Stimulated activated CD8-positive, alpha-beta memory T cell treated with anti-CD3 and anti-CD28 coated beads, Interleukin-4, amount 100 ng/mL, for 1 hour (primary cell): ENCODE measurements at places on chromosomes 7 and 10.

- no peak for DNase-seq
These were observed 293.3 kb upstream of the MKI67 start for GRCh38 chr10:128419466-128420019.

DNA sequence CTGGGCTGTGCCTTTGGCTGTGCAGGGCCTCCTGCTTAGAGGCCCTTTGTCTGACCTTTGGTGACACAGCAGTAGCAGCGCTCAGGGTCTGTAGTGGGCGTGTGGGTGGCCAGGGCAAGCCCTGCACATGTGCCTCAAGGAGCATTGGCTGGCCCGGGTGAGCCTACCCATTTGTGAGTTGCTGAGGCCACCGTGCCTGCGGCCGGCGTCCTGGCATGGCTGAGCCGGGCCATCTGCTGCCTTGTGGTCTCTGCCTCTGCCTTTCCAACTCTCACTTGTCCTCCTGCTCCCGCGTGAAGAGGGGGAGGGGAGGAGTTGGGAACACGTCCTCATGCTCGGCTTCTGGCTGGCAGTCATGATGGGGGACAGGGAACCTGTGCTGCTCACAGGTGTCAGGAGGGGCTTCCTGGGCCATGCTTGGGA is 9.2 kb upstream of the ORAI2 start:
- no peak for DNase-seq

- no peak for DNase-seq
These were observed 1095.9 kb upstream of the SORCS1 start for GRCh38 chr10:108260383-108260906.

GRCh38 chr10:96125142-96125515 is 5.0 kb upstream of the ZNF518A start:
- DNase-seq = no peak

GRCh38 chr10:49394933-49395740 is 752 bp downstream of the DRGX start:
- no peak for DNase-seq

DNA sequence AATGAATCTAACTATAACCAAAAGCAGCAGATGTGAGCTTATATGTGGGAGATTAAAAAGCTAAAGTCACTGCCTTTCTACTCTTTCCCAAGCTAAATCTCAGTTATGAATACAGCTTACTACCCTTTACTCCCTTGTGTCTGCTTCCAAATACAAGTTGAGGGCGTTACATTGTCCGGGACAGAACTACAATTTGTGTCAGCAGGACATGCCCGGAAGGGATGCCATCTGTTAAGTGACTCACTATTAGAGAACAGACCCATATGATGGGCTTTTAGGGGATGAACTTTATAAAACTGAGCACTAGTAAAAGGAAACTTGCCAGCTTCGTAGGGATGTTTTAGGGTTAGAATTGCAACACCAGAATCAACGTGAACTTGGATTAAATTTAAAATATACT is 299.7 kb upstream of the CSTF2T start:
- no peak for DNase-seq

GRCh38 chr7:137110091-137110509 is 233.4 kb downstream of the PTN start:
- DNase-seq = no peak

- DNase-seq = no peak
These were observed 100.3 kb downstream of the MCU start for GRCh38 chr10:72792288-72792687.

DNA sequence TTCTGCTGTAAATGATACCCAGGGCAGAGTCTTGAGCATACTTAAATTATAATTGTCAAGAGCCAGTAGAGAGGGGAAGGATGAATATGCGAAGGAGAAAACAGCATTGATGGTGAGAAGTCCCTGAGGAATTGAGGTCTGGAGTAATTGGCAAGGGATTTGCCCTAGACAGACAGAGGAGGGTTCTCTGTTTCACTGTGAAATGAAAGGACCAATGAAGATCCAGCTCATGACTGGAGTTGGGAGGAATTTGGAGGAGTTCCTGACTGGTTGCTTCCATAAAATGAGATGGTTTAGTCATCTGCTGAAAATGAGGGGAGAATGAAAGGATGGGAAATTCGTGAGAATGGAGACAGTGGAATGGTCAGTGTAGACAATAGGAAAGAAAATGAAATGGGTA is 6.8 kb downstream of the PRPF18 start:
- DNase-seq = no peak

GRCh38 chr7:70372768-70373515 is 759.0 kb upstream of the GALNT17 start:
- DNase-seq = no peak

- DNase-seq = no peak
These were observed 2.4 kb downstream of the PILRB start for GRCh38 chr7:100360135-100360854.

DNA sequence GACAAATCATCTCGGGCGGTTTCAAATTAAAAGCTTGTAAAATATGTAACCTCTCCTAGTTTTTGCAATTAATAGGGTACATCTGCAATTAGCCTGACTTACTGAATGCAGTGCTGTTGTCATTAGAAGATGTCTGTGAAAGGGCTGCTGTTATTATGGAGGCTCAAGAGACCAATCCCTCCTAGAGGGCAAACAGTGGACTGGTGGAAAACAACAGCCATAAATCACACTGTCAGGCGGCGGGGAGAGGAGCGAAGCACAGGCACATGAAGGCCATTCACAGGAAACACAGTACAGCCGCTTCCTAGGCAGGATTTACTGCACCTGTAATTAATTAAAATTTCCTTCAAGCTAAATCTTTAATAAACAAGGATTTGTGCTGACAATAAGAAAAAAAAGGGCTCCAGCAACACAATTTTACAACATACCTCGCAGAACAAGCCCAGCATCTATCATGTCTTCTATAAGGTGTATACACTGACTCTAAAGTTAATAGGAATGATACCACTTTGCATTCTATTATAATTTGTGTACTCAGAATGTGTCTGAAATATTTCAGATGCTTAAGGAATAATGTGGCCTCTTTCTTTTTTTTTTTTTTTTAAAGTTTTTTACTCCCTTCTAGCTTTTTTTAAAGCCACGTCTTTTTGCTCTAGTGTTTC is 50.7 kb downstream of the ERCC6 start:
- DNase-seq = no peak

- no peak for DNase-seq
These were observed 196.8 kb downstream of the SKAP2 start for GRCh38 chr7:26667514-26668133.

GRCh38 chr7:1510780-1511154 is 6.6 kb upstream of the INTS1 start:
- no peak for DNase-seq

GRCh38 chr7:121259826-121260225 is 69.0 kb upstream of the WNT16 start:
- DNase-seq = no peak

- DNase-seq = no peak
These were observed 25.7 kb downstream of the NDUFB2 start for GRCh38 chr7:140722254-140722653.

GRCh38 chr7:55065511-55066229 is 46.9 kb downstream of the EGFR start:
- no peak for DNase-seq

GRCh38 chr7:122018032-122018431 is 126.0 kb downstream of the AASS start:
- no peak for DNase-seq

DNA sequence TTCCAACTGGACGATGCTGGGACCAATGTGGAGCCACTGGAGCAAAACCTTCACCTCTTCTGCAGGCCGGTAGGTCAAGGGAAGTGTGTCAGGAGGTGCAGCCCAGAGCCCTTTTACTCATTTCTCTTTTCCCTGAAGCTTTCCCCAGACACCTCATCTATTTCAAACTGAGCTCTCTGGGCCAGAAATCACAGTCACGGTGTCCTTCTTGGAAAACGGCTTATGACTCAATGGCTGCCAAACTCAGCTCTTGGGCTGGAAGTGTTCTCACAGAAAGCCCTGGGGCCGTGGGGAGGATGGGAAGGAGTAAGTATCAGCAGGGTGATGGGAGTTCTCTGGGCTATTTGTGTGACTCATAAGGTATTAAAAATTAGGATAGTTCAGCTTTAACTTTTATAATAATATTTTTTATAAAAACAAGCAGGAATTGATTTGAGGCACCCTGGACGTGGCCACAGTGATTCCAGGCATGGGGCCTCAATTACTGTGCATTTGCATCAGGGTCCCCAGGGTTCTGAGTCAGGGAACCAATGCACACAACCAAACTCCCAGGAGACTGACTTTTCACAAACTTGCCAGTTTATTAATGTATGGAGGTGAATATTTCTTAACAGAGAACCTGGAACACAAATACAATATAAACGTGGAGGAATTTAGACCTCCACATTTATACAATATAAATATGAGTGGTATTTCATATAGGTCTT is 187.4 kb upstream of the TMEM72 start:
- DNase-seq = no peak

DNA sequence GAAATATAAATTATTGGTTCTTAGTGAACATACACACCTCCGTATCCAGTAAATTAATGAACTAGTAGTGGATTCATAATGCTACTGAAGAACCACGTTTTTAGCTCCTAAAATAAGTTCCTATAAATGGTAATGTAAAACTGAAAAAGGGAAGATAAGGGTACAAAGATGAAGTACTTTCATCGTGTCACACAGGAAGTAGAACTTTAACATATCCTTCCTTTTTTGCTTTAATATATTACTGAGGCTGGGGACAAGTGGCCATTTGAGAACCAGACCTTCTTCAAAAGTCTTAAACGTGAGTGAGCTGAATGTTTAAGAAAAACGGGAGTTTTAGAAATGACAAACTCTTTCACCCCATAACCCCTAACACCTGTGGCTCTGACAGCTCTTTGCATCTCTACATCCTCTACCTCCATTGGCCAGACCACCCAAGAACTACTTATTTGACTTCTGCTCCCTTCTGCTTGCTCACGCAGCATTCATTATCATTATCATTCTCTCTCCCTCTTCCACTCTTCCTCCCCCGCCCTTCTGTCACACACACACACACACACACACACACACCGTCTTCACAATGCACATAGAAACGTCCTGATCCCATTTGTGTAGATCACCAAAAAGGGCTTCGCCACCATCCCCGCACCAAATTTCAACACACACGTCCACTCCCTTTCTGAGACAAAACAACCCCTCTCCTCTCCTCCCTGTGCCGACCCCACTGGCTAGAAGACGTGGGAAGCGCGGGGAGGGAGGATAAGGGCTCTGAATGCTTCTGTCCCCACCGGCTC is 677 bp downstream of the SKAP2 start:
- no peak for DNase-seq

DNA sequence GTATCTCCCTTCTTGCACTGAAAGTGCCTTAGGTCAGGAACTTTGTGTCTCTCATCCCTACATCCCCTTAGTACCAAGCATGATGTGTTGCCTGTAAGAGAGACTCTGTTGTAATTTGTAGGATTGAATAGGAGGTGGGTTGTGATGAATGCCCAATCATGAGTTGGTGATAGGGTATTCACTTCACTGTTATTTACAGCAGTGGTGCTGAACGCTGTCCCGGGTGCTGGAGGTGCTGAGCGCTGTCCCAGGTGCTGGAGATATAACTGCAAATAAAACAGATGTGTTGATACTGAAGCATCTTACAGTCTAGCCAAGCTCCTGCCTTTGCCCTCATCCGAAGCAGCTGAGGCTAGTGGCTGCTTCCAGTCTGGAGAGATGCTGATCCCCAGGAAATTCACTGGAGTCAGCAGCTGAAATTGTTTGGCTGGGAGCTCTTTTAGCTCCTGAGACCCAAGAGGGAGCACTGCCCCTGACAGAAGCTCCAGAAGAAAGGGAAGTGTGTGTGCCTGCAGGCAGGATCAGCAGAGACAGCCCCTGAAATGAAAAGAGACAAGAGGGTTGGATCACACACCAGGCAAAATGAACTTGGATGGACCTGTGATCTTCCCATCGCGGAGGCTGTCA is 183.4 kb downstream of the SORCS3 start:
- no peak for DNase-seq

DNA sequence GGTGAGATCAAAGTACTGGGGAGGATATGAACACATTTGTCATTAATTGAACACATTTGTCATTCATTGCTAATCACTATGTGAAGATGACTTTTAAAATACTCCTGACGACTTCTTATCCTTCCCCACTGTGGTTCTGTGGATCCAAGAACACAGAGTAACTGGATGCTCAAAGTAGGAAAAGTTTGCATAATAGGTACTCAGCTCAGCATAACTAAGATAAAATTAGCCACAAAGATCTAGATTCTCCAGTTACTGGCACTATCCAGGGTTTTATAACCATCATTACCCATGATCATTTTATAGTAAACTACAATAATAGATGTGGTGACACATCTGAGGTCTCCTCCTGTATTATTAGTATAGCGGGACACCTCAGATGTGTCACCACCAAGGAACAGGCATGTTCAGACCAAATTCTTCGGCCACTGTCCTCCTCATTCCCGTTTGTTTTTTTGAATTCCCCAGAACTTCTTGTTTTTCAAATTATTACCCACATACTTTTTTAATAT is 163.6 kb upstream of the LRRTM3 start:
- no peak for DNase-seq

- DNase-seq = no peak
These were observed 853 bp downstream of the NKX6-2 start for GRCh38 chr10:132784866-132785722.

DNA sequence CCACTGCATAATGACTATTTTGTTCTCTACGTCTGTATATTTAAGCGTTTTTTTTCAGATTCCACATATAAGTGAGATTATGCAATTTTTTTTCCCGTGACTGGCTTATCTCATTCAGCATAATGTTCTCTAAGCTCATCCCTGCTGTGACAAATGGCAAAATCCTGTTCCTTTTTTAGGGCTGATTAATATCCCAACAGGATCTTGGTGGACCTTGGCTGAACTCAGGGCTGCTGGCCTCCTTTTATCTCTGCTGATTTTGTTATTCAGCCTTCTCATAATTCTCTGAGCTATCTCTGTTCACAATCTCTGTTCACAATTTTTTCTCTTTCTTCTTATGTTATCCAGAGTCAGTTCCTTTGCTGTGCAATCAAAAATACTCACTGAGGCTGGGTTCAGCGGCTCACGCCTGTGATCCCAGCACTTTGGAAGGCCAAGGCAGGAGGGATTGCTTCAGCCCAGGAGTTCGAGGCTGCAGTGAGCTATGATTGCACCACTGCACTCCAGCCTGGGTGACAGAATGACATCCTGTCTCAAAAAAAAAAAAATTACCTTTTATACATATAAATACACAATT is 1035.9 kb upstream of the AUTS2 start:
- no peak for DNase-seq

DNA sequence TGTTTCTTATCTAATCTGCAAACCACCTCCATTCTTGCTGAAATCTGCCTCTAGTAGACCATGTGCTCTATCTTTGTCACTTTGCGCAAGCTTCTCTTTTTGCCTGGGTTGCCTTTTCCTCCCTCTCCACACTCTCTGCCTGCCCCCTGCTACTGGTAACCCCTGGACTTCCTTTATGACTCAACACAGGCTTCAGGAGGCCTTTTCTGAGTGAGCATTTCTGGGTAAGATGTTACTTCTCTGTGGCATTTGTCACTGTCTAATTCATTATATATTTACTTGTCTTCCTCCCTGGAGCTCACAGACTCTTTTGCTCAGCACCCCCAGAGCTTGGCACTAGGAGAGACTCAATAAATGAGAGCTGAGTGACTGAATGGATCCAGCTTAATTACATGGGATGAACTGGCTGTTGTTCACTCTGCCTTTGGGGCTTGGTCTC is 8.4 kb downstream of the GOLGA7B start:
- no peak for DNase-seq
